ENCODE measurements at places on chromosomes 6 and 20. TPM values are rescaled to one million over a fixed set of nuclear protein-coding genes. Genes with fewer than 3 reads are reported as not detected.

ENPP5 gene
- 17.7 TPM for polyA plus RNA-seq

DNA sequence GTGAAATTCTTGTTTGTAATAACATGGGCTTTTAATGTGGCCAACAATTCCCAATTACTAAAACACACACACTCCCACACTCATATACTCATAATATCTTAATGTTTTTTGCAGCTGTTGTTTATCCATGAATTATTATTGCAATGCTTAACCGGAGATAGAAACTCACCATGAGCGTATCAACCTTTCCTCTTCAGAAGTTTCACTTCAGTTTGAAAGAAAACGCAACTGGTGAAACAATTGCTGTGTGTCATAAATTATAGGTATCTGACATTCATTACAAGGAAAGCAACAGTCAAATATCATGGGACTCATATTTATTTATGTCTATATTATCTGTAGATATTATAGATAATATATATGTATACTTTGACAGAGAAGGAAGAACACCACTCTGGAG, 104.1 kb downstream of the HDGFL1 start:
- DNase-seq = no peak

DNA sequence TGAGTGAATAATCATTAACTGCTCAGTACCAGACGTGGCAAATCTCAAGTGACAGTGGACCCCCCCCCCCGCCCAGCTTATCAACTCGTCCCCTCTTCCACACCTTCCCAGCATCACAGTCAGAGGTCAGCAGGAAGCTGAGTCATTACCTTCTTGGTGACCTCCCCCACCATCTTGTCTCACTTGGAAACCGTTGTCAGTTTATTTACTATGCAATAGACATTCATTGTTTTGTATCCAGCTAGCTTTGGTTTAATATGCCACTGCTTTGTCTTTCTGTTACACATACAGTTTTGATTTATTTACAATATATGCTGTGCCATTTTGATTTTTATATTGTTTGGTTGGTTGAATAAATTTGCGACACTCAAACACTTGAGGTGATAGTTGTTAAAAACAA, 158.1 kb downstream of the QKI start:
- no peak for DNase-seq

RHAG gene
- polyA plus RNA-seq = 1.2 TPM
